ENCODE measurements at places on chromosomes 13 and 19.

- peak; percentile 32 for DNase-seq
These were observed 5.4 kb downstream of the TM9SF2 start for GRCh38 chr13:99506634-99507033.

DNA sequence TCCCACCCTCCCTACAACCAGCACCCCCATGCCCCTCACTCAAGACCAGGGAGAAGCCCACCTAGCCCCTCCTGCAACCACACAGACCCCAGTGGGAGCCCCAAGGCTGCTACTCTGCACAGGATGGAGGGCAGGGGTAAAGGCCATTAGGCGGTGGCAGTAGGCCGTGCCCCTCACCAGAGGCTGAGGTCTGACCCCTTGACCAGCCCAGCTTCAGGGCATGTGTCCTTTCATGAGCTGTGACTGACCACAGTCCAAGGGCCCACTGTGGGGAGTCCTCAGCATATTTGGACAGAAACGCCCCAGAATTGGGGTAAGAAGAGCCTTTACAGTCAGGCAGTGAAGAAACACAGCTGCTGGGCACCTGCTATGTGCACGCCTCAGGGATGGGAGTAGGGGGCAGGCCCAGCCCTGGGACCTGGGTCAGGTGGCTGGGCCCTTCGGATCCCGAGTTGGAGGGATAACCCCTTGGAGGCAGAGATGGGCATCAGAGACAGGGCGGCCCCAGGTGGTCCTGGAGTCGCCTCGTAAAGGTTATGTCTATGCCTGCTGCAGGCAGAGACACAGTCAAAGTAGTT, 1.7 kb upstream of the RPS5 start:
- no peak for DNase-seq

- no peak for DNase-seq
These were observed 449.2 kb upstream of the SLC10A2 start for GRCh38 chr13:103515410-103515809.

GRCh38 chr19:53388168-53388567, 6.8 kb upstream of the ZNF765 start:
- no peak for DNase-seq

- peak; percentile 59 for DNase-seq
These were observed 38.9 kb upstream of the KATNAL1 start for GRCh38 chr13:30346153-30346788.

DNA sequence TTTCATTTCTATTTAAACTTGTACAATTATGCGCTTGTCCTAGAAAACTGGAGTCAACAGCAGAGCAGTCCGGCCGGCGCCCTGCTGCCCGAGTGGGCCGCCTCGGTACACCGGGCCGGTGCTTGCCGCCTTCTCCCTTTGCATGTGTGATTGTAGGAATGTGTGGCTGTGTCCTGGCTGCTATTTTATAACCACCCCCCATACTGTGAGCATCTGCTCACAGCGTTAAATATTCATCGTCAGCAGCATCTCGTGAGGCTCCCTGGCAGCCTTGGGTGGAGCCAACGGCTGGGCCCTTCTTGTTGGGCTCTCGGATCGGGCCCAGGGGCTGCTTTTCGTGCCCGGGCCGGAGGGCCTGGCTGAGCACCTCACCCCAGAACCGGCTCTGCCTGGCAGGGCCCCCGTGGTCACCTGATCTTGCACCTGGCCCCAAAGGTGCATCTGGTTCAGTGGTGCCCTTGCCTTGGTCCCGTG, 10.6 kb downstream of the PIAS4 start:
- no peak for DNase-seq

DNA sequence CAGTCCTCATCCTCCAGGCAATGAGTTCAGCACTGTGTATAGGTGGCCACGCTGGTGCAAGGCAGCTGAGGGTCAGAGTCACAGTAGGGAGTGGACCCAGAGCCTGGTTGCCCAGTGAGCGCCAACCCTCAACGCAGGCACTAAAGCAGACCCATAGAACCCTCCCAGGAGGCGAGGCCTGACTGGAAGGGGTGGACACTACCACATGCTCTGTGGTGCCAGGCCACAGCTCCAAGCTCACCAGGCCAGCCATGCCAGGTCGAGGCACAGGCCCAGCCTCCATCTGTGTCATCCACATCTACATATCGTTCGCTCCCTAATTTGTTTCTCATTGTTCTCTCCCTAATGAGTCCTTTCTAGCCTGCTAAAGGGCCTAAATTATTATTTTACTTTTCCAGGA, 165.8 kb upstream of the GPR12 start:
- DNase-seq: no peak

- peak; percentile 69 for DNase-seq
These were observed 33.6 kb downstream of the ADPRHL1 start for GRCh38 chr13:113419531-113420193.

DNA sequence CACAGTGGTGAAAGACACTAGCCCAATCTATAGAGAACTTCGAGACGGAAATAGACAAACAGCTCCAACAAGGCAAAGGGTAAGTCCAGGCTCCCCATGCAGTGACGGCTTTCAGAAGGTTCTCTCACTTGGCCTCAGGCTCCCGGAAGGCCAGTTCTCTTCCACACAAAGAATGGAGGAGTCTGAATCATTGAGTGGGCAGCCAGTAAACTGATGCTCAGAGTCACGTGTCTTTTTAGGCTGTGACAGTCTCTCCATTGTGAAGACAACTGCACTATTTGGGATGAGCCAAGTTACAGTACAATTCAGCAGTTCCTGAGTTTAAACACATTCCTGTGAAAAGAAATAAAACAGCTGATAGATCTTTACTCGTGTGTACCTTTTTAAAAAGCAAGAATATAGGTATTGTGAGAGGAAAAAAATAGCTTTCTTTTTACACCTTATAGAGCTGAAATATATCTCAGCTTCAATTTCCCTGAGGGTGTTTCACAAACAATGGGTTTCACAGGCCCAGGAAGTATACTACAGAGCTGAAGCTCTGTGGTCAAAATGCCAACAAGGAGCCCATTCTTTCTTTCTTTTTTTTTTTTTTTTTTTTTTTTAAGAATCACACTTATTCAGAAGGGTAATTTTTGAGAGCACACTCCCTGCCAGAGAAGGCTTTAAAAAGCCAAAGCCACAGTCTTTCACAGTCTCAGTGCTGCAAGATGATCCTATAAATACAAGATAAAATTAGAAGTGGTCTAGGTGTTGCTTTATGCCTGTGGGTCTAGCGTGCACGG, 135.1 kb downstream of the FREM2 start:
- DNase-seq: no peak

DNA sequence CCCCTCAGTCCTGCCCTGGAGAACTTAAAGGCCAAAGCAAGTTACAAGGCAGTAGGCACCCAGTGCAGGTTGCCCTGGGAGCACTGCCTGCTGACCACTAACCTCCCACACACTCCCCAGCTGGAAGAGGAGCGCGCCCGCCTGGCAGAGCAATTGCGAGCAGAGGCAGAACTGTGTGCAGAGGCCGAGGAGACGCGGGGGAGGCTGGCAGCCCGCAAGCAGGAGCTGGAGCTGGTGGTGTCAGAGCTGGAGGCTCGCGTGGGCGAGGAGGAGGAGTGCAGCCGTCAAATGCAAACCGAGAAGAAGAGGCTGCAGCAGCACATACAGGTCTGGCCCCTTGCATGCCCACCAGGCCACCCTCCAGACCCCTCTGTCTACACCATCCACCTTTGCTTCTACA, 61.1 kb downstream of the KCNC3 start:
- no peak for DNase-seq

DNA sequence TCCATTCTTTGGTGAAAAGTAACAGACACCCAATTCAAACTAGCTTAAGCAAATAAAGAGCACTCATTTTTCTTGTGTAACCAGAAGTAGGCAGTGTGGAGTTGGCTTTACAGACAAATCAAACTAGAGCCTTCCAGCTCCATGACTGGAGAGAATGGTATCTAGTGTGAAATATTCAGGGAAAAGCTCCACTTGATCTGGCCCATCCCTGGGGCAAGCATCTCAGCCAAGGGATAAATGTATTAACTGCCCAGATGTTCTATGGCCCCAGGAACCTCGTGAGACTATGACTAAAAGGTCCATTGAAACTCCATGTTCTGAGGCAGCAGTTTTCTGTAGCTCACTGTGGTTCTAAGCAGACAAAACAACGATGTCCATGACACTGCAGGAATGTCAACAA, 49.9 kb downstream of the TBC1D4 start:
- DNase-seq: no peak

DNA sequence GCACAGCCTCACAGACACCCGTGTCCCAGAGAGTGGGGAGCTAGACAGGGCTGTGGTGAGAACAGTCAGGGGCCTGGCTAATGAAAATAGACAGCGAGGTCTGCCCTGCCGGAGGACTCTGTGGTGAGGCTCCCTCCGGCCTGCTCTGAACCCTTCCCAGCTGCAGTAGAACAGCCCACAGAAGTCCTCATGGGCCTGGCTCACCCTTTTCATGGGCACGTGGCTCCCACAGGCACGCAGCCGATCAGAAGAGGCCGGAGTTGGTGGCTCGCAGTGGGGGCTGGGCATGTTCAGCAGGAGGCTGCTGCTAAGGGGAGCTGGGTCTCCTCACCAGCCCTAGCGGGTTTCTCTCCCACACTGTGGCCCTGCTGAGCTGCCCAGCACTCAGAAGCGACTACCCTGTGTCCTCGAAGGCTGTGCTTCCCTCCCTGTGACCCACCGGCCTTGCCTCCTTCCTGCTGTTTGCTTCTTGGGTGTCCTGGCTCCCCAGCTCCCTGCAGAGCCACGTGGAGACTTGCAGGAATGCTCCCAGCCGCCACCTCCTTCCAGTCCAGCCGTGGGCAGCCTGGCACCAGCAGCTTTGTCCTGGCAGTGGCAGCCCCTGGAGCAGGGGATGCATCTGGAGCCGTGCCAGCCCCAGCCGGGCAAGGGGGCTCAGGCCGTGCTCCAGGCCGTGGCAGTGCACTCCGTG, 138.7 kb downstream of the KDM4B start:
- DNase-seq: no peak

DNA sequence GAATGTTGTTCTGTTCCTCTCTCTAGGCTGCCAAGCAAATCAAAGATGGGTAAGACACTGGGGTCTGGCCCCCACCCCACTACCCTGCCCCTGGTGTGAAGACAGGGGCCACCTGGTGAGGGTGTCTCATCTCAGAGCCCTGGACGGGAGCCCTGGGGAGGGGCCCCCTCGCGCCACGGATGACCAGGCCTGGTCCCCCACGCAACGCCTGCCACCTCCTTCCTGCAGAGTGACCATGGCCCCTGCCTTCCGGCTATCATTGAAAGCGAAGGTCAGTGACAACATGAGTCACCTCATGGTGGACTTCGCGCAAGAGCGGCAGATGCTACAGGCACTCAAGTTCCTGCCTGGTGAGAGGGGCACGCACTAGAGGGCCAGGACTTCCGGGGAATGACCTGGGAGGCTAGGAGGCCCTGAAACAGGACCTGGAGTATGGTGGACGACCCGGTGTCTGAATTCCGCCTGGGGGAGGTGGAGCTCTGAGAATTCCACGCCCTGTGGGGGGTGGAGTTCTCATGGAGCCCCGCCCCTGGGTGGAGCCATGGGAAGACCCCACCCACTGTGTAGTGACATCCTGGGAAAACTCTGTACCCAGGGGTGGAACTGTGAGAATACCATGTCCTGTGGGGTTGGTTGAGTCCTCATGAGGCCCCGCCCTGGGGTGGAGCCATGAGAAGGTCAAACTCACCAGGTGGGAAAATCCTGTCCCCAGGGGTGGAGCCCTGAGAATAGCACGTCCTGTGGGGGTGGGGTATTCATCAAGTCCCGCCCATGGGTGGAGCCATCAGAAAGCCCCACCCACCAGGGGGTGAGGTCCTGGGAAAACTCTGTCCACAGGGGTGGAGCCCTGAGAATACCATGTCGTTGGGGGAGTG, 6.1 kb downstream of the FSD1 start:
- no peak for DNase-seq

GRCh38 chr19:47797996-47798903, 6.1 kb downstream of the TPRX1 start:
- no peak for DNase-seq

DNA sequence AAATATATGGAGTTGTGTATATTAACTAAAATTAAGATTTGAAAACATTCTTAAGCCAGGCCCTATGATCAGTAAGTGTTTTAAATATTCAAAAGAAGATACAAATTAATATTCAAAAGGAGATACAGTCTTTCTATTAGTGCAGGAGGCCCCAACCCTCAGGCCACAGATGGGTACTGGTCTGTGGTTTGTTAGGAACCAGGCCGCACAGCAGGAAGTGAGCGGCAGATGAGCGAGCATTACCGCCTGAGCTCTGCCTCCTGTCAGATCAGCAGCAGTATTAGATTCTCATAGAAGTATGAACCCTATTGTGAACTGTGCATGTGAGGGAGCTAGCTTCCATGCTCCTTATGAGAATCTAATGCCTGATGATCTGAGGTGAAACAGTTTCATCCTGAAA, 232.9 kb downstream of the FOXO1 start:
- DNase-seq: peak; percentile 22

DNA sequence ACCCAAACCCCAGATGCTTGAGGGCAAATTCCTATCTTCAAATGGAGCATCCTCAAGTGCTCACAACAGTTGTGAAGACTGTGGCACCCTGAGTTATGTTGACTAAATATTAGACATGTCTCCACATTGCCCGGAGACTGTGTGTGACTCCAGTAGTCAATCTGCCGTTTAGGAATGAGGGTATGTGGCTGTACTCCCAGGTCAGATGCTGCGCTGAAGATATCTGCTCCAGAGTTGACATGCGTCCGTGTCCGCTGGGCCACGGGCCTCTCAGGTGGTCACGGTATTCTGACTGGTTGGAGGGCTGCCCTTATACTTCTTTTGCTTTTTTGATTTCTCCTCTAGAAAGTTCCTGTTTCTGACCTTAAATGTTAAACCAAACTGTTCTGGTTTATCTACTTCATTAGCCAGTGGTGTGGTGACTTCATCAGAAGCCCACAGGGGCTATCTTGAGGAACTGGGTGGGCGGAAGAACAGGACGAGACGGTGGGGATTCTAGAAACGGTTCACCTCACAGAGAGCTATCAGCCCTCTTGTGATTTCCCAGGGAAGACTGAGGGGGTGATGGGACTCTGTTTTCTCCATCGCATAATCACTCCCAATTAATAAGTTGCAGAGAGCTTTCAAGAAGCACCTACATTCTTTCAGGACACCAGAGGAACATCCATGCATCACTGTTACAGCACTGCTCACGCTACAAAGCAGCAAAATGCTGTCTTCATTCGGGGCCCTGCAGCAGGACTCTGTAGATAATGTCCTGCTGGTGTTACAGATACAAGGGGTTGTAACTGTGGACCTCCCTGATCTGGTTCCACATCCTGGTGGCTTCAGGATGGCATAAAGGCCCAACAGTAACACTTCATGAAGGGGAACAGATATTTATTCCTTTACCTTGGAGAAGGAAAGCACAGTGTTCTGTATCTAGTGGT, 1.3 kb upstream of the LCP1 start:
- no peak for DNase-seq

DNA sequence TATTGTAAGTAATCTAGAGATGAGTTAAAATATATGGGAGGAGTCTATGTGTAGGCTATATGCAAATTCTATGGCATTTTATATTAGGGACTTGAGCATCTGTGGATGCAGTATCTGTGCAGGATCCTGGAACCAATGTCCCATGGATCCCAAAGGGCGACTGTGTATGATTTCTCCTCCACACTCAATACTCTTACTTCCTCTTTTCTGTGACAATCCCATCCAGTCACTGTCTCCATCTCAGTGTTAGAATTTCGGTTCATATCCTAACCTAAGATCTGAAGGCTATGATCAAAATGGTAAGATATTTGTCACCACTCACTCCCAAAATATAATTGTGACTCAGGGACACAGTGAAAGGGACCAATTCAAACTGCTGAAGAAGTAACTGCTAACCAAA, 15.1 kb upstream of the ZNF599 start:
- no peak for DNase-seq
